Stimulated activated CD4-positive, alpha-beta T cell treated with anti-CD3 and anti-CD28 coated beads, Interleukin-1b, Interleukin-23, amount 100 ng/mL, for 24 hours (primary cell): ENCODE measurements at places on chromosomes 6 and 20.

DNA sequence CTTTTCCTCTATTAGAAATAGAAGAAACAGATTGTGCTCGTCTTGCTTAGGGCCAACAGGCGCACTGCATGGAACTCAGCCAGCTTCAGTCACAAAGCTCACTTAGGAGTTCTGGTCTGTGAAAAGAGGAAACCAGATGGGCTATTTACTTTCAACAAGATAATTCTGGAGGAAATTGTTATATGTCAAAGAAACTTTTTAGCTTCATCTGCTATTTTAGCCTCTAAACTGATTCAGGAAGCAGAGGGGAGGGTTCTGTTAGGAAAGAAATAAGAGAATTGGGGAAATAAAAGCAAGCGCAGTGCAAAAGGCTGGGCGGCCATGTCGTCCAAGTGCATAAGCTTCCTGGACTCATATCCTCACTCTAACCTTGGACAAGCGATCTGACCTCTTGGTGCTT is 21.3 kb downstream of the PRKN start:
- no peak for DNase-seq

DNA sequence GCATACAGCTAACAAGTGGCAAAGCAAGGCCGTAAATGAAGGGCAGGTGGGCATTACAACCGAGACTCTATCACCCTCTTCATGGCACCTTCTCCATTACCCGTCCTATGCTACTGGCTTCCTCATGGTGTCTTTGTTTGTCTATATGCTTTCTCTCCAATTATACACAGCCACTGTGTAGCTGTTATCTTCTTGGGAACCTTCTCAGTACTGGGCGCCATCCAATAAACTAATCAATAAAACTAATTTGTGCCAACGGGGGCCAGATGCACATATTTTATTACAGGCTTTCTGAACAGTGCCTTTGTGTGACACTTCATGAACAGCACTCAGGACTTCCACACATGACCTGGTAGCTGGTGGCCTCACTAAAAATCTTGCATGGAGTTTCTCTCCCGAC is 149.8 kb upstream of the PCSK2 start:
- DNase-seq: no peak

GRCh38 chr6:90028995-90029635 is 134.8 kb downstream of the GJA10 start:
- DNase-seq: no peak

DNA sequence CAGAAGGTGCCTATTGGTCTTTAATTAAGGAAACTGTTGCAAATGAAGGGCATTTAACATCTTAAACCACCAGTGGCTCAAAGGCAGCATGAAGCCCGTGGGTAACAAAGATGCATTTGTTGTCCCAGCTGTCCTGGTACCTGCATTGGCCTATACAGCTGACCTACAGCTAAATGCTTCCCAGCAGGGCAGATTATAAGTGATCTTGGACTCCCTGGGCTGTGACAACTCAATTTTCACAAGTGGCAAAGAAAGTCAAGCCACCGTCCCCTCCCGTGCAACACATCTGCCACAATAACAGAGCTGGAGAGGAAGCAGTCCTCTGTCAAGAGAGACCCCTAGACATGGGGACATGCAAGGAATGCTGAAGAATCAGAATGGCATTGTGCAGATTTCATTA is 31.5 kb upstream of the EDN3 start:
- DNase-seq: no peak

GRCh38 chr6:34953061-34954025 is 64.3 kb downstream of the ANKS1A start:
- DNase-seq: no peak

- DNase-seq: no peak
These were observed 331.3 kb downstream of the BCKDHB start for GRCh38 chr6:80437801-80438200.

DNA sequence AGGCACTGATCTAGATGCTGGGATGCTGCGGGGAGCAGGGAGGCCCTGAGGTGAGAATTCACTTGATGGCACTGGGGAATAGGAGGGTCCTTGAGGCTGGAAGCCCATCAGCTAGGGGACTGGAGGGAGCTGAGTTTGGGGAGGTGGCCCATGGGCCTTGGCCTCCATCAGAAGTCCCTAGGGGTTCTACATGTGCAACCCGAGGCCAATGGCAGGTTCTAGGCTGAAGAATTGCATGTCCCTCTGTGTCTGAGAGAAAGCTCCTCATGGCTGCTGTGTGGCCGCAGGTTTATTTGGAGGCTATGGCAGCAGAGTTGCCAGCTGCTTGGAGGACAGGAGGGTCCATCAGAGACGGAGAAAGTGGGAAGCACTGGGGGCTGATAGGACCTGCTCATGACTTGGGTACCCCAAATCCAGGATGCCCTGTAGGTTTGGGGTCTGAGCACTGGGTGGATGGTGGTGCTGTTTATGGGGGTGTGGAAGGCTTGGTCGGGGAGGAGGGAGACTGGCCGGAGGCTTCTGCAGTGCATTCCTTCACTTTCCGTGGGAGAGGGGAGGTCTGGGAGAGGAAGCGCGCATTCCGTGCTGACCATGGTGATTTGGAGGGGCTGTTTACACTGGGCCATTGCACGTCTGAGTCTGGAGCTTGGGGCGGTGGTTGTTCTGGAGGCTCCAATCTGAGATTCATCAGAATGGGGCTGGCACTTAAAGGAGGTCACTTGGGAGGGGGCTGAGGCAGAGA is 24.8 kb upstream of the PHACTR3 start:
- DNase-seq: no peak

GRCh38 chr6:117907601-117908245 is 659 bp downstream of the SLC35F1 start:
- DNase-seq: no peak

GRCh38 chr20:12591949-12592470 is 416.8 kb upstream of the SPTLC3 start:
- no peak for DNase-seq

- DNase-seq: no peak
These were observed 240.9 kb downstream of the COL12A1 start for GRCh38 chr6:74964871-74965441.

DNA sequence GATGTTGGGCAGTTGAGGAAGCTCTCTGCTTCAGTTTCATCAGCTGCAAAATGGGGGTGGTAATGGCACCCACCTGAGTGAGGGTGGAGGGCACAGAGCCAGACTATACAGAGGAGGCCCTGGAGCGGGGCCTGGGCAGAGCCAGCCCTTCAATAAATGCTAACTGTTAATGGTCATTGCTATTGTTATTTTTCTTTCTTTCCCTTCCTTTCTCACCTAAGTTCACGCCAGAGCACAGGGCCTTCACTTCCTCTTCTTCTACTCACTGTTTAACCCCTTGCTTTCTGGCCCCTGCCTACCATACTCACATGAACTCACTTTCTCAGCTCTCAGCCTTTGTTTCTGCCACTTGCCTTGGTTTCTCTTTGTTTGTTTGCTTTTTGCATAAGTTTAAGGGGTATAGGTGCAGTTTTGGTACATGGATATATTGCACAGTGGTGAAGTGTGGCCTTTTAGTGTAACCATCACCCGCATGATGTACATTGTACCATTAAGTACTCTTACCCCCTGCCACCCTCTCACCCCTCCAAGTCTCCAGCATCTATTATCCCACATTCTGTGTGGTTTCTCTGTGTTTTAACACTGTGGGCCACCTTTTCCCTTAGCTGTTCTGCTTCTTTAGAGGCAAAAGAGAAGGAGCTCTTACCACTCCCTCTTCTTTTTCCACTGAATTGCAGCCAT is 7.5 kb upstream of the RREB1 start:
- no peak for DNase-seq

DNA sequence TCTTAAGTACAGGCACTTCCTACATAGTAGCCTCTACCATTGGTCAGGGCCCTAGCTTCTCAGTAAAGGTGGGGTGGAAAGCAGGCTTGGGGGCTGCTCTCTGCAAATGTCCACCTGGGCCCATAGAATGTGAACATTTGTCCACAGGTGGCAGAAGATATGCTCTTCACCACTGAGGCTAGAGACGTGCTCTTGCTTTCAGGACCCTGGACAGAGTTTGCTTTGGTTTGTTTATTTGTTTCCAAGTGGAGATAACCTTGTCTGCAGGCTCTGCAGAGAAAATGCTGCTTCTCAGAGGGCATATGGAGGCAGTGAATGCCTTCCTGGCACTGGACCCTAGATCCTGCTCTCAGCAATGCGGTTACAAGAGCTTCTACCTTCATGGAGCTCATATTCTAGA is 129.0 kb downstream of the F13A1 start:
- no peak for DNase-seq

- DNase-seq: no peak
These were observed 10.7 kb downstream of the HCK start for GRCh38 chr20:32062776-32063170.
